ENCODE measurements at places on chromosomes 11 and 22.

GRCh38 chr22:47442821-47443220 is 680.4 kb downstream of the TBC1D22A start:
- DNase-seq: no peak

GRCh38 chr11:77967753-77968152 is 26.7 kb downstream of the INTS4 start:
- no peak for DNase-seq

- peak; percentile 26 for DNase-seq
Measured at GRCh38 chr11:68632802-68633201, 51.5 kb upstream of the GAL start.

DNA sequence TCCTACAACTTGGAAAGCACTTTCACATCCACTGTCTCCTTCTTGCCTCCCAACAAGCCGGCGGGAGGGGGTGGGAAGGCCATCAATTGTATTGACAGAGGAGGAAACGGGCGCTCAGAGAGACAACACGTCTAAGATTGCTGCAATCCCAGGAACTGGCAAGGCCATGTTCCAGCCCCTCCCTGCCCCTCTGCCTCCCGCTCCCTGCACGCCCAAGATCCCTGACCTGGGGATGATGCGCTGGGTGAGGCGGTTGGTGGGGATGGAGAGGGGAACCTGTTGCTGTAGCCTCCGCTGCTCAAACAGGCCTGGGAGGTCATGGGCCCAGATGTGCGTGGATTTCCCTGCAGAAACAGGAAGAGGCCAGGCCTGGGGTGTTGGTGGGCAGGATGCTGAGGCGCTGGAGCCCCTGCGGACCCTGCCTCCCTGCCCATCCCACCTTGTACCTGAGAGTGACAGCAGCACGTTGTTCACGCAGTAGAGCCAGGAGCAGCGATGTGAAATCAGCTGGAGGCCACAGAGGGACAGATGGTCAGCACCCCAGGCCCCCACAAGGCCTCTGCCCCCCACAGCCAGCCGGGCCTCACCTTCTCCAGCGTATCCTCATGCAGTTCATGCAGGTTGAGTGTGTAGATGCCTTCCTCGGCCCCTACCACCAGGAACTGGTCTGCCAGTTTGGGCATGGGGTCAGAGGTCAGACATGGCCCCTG is 6.8 kb downstream of the MAP4K2 start:
- DNase-seq: no peak

DNA sequence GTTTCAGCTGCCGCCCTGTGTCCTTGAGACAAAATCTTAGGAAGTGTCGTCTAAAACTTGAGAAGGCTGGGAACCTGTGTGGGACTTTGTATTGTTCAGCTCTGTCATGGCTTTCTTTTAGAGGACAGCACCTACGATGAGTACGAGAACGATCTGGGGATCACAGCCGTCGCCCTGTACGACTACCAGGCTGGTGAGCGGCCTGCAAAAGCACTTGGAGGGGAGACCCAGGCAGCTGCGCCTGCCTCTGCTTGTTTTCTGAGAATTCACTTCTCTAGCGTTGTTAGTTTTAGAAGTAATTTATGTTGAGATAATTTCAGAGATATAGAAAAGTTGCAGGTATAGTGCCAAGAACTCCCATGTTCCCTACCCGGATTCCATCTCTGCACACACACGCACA is 35.2 kb downstream of the CTTN start:
- DNase-seq: no peak

DNA sequence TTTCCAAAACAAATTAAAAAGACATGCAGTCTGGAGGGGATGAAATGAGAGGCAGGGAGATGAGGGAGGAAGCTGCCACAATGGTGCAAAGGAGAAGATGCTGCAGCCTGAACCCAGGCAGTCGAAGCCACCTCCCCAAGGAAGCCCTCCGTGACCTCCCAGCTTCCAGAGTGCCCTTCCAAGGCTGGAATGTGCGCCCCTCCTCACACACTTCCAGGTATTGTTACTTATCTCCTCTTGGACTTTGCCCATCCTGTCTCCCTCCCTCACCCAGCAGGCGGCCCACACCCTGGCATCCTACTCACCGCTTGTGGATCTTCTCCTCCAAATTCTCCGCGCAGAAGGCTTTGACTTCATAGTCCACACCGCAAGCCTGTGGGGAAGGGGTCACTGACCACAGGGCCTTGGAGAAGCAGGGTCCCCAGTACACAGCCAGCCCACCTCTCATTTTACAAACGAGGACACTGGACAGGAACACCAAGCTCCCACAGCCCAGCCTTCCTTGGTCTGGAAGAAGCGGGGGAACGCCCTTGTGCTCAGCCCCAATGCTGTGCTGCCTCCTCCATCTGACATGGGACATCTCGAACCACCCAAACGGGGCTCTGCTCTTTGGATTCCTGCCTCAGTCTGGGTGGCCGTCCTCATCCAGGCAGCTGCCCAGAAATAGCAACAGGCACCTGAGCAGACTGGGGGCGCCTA is 40.3 kb downstream of the TPBGL start:
- DNase-seq: no peak

GRCh38 chr11:48116437-48117228 is 100.0 kb upstream of the OR4B1 start:
- DNase-seq: no peak

GRCh38 chr22:44567846-44568493 is 69.9 kb upstream of the RTL6 start:
- DNase-seq: peak; percentile 2
